ENCODE measurements at places on chromosomes 13 and 19. TPM values are rescaled to one million over a fixed set of nuclear protein-coding genes. Genes with fewer than 3 reads are reported as not detected.

CACNA1A gene
- total RNA-seq: 4.1 TPM

MISP3 gene
- 3.5 TPM for total RNA-seq

ATP4B gene
- not detected for total RNA-seq

JAK3 gene
- total RNA-seq: 233 TPM

POU4F1 gene
- 0.18 TPM for total RNA-seq

HSD17B14 gene
- total RNA-seq: 0.50 TPM

ZNF160 gene
- 37.5 TPM for total RNA-seq

KIR2DL3 gene
- total RNA-seq: not detected

ZNF574 gene
- 14.3 TPM for total RNA-seq

CPT1C gene
- 2.9 TPM for total RNA-seq

SERPINE3 gene
- total RNA-seq: not detected

KLF1 gene
- 0.13 TPM for total RNA-seq

HS6ST3 gene
- not detected for total RNA-seq

SLC10A2 gene
- not detected for total RNA-seq

APLP1 gene
- total RNA-seq: 1.1 TPM

FUT3 gene
- total RNA-seq: not detected

ZNF546 gene
- total RNA-seq: 6.3 TPM

TGFBR3L gene
- total RNA-seq: 4.6 TPM

NFIX gene
- 0.05 TPM for total RNA-seq

ZSCAN18 gene
- 9.8 TPM for total RNA-seq

NLRP5 gene
- not detected for total RNA-seq

ZNF813 gene
- 3.8 TPM for total RNA-seq

FGF22 gene
- not detected for total RNA-seq

ZNF599 gene
- total RNA-seq: 4.1 TPM

KLK2 gene
- total RNA-seq: 0.35 TPM

LIM2 gene
- not detected for total RNA-seq

UTP14C gene
- 9.4 TPM for total RNA-seq

SIGLEC5 gene
- total RNA-seq: not detected

OR7A17 gene
- total RNA-seq: not detected

GDF15 gene
- not detected for total RNA-seq

ZNF578 gene
- total RNA-seq: 0.95 TPM

C19orf33 gene
- 0.55 TPM for total RNA-seq

ATXN8OS gene
- total RNA-seq: not detected

ATP4A gene
- not detected for total RNA-seq

CCL25 gene
- total RNA-seq: not detected

ZNF20 gene
- total RNA-seq: 5.3 TPM

ARRDC2 gene
- total RNA-seq: 60.7 TPM

SCGB2B2 gene
- 0.58 TPM for total RNA-seq

MBD3L3 gene
- not detected for total RNA-seq

NOVA2 gene
- 0.15 TPM for total RNA-seq

ZIC2 gene
- total RNA-seq: 0.50 TPM

SPACA4 gene
- not detected for total RNA-seq

KCNK6 gene
- 14.3 TPM for total RNA-seq

FSD1 gene
- total RNA-seq: 3.2 TPM

PSG6 gene
- not detected for total RNA-seq

MAMSTR gene
- 1.2 TPM for total RNA-seq

ZNF506 gene
- total RNA-seq: 24.6 TPM

DMKN gene
- total RNA-seq: not detected

GNG7 gene
- total RNA-seq: 0.40 TPM

C19orf67 gene
- 0.35 TPM for total RNA-seq

KBTBD7 gene
- 8.1 TPM for total RNA-seq

NANOS3 gene
- total RNA-seq: 0.65 TPM

RFPL4AL1 gene
- total RNA-seq: not detected

ZNF441 gene
- 8.3 TPM for total RNA-seq

ZNF560 gene
- total RNA-seq: not detected

Measured in activated CD4-positive, alpha-beta memory T cell treated with anti-CD3 and anti-CD28 coated beads, Interleukin-2, amount 10 ng/mL, durations not matched to agents 7 days and 5 days (primary cell).